GM04503 (cell line): ENCODE measurements at places on chromosomes 6 and 20.
A peak's percentile ranks its signal among the peaks of the same experiment; 100 is the strongest.

DNA sequence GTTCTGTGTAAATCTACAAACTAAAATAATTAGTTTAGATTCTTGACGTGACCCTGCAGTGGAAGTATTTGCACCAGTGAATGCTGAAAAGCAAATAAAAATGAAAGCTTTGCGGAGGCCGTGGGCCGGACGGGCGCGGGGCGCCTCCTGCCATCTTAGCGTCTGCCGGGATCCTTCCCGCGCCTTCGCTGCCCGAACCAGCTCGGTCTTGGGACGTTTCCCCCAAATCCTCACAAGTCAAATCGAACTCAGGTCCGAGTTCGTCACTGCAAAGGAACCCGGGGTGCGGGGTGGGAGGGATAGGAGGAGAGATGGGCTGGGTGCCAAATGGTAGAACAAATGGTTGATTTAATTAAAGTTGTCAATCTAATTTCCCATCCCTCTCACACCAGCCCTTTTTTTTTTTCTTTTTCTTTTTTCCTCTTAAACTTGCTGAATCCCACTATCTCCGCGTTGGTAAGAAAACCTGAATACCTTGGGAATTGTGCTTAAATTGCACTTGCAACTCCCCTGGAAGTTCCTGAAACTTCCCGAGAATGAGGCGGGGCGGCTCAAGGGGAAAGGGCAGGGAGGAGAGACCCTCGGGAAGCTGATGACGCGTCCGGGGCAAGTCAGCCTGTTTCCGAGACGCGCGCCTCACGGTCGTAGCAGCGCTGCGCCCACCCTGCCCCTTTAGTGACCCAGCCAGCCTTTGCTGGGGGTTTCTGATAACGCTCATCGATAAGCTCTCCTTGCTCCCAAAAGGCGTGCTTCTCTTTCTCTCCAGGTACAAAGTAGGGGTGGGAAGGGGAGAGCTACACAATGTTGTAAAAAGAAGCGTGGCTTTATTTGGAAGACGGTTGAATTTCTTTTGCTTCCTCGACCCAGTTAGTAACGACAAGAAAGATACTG, 1.8 kb downstream of the GJA1 start:
- no peak for DNase-seq

DNA sequence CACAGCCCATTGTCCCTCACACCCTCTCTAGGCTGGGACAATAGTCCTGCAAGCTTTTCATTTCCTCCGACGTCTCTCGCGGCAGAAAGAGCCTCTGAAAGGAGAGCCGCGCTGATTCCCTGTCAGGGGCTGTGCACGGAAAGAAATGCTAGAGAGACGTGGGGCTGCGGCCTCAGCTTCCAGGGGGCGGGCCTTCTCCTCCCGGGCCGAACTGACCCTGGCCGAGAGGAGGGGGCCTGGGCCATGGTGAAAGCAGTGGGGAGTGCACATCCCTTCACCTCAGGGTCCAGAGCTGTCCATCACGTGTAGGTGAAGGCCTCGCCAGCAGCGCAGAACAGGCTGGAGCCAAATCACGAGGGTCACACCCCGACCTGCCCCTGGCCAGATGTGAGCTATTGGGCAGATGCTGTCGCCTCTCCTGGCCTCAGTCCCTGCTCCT, 220.4 kb downstream of the TAF4 start:
- no peak for DNase-seq

GRCh38 chr20:6164421-6165341, 41.9 kb upstream of the FERMT1 start:
- DNase-seq = no peak

DNA sequence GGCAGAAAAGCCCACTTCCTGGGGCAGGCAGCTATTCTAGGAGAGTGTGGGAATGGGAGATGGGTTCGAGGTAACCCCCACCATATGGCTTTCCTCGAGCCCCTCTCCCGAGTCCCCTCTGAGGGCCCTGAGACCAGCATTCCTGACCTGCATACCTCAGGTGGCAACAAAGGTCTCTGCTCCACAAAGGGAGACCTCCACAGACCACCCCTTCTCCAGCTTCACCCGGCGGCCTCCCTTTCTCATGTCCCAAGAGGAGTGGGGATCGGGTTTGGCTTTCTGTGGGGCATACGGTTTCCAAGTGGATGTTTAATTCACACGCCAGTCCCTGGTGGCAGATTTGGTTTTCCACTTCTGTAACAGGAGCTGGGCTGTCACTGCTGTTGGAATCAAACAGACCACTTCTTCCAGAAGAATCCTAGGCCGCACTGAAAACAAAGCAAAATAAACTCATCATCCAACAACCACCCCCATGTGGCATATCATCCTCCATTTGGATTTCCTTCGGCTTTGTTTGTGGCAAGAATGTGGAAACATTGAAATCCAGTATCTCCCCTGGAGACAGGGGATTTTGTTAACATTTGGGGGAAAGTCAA, 83.2 kb downstream of the DLL1 start:
- DNase-seq = no peak

DNA sequence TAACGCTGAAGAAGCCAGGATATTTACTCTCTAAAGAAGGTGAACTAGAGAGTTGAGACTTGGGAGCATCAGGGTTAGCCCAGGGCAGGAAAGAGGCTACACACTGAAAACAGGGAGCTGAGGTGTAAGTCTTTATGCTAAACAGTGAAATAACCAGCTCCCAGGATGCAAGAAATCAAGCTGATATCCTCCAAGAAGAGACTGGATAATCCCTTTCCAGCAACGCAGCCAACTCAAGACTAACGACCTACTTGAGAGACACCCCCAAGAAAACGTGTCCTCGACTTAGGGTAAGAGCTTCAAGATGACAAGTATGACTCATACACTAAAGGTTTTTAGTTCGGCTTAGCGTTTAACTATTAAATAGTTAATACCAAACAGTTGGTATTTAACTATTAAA, 202.2 kb downstream of the TASP1 start:
- no peak for DNase-seq

DNA sequence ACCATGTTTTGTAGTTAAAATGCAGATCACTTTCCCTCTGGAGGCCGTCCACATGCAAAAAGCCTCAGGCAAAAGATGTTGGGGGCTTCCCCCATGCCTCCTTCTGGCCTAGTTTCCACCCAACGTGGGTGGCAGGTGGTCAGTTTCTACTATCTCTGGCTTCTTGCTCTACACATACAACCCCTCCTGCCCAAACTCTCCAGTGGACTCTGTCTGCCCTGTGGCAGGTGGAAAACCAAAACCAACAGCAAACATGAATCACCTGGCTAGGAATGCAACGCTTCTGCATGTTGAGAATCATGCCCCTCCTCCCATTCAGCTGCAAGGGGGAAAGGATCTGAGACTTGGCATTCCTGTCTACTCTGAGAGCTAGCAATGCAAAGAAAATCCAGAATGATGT, 94.8 kb downstream of the MBOAT1 start:
- no peak for DNase-seq

- peak; percentile 74 for DNase-seq
Measured at GRCh38 chr20:19964289-19965265, 52.6 kb upstream of the NAA20 start.

DNA sequence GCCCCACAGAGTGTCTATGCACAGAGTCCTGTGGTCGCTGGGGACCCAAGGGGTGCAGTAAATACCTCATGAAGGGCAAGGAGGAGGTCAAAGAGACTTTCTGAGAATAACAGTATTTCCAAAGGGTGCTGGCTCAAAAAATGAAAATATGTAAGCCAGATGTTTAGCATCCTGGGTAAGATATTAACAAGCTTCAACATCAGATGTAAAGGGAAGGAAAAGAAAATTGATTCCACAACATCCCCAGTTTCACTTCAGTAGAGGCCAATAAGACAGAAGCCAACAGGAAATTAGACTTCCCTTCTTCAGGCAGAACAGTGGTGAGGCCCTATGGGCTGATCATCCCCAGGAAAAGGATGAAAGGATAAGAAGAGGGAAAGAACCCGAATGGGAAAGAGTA, 434.7 kb downstream of the PRKN start:
- DNase-seq = no peak

GRCh38 chr6:147438758-147439528, 69.5 kb upstream of the SAMD5 start:
- DNase-seq = no peak

DNA sequence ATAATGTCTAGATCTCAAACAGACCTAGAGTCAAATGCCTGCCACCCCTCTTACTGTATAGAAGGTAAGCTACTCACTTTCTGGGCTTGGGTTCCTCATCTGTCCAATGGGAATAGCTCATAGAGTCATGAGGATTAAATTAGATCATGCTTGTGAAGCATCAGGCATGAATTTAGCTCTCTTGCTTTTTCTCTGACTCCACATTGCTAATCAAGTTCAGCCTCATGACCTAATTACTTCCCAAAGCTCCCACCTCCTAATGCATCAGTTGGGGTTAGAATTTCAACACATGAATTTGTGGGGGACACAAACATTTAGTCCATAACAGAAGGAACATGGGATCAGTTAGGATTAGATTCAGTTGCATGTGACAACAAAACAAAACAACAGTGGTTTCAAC, 4.6 kb upstream of the DDX27 start:
- DNase-seq = no peak

- DNase-seq = no peak
Measured at GRCh38 chr6:17621003-17621402, 20.9 kb downstream of the FAM8A1 start.

GRCh38 chr6:139659711-139660110, 285.3 kb upstream of the CITED2 start:
- no peak for DNase-seq

- DNase-seq = no peak
Measured at GRCh38 chr6:166645896-166646295, 18.8 kb upstream of the RPS6KA2 start.

DNA sequence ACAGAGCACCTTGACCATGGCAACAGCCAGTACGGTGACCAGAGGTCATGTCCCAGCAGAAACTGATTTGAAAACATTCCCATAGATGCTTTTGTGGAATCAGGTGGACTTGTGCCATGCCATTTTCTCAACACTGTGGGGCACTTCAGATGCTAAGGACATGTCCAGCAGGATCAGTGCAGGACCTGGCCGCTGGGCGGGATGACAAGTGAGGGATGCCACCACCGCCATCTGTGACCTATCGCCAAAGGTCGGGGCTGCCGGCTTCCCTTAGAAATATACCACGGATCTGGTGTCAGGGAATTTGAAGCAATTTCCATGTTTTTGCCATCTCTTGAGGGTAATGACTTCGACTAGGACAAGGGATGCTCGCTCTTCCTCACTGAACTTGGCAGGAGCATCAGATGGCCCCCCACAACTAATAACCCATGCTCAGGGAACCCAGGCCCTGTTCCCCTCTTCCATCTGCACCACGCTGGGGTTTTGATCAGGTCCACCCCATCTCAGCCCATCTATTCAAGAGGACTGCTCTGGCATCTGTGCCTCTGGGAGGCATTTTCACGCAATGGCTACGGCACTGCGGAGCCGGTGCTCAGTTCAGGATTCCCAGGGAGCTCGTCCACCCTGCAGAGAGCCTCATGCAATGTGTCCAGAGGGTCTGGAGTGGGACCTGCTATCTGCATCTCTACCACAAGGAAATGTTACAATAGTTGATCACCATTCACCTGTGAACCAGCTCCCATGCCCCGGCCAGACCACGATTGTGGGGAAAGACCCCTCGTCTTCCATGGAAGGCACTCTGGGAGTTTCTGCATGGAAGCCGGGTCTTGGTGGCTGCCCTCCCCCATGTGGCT, 302.6 kb downstream of the TAF4 start:
- no peak for DNase-seq

GRCh38 chr6:1453024-1453423, 63.6 kb downstream of the FOXF2 start:
- DNase-seq = no peak

- DNase-seq = no peak
Measured at GRCh38 chr6:125302840-125303511, 1.2 kb upstream of the HDDC2 start.

- DNase-seq = no peak
Measured at GRCh38 chr6:124482071-124482491, 480.2 kb upstream of the RNF217 start.

GRCh38 chr20:4836935-4837334, 115.2 kb downstream of the PRND start:
- no peak for DNase-seq

DNA sequence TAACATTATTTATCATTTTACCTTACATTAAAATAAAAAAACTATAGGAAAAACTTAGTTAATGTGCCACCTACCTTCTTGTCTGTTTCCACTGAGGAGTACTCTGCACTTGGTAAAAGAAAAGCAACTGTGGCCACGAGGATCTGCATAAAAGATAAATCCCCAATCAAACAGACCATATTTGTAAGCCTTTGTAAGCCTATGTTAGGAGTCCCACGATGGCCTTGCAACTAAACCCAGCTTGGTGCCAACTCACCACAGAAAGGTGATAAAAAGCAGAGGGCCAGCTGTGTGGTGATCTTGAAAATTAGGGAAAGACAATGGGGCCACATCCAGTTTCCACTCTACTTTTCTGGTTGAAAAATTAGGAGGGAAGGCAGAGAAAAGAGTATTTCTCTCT, 156.9 kb downstream of the INSM1 start:
- DNase-seq = no peak

GRCh38 chr6:30019819-30020218, 41.2 kb upstream of the POLR1H start:
- DNase-seq = no peak

GRCh38 chr20:37542281-37542680, 14.6 kb upstream of the BLCAP start:
- no peak for DNase-seq

- DNase-seq = no peak
Measured at GRCh38 chr6:31791324-31792089, 4.0 kb downstream of the VARS1 start.

- peak; percentile 7 for DNase-seq
Measured at GRCh38 chr20:16412906-16413305, 160.3 kb downstream of the KIF16B start.

GRCh38 chr6:127463056-127463455, 3.9 kb upstream of the KIAA0408 start:
- no peak for DNase-seq

DNA sequence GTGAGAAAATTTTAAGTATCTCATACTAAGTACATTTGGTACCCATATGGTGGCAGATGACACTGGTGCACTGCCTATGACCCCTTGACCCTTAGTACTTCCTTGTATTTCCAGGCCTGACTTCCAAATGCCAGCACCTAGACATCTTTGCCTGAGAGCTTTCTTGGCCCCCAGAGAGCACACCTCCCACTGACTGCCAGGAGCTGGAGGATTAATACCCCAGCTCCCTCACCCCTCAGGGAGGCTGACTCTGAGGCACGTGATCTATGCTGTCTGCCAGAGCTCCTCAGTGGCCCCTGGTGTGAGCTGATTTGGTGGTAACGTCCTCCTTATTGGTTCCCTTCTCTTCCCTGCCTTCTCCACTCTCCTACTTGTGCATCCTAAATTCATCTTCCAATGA, 38.0 kb downstream of the BFSP1 start:
- DNase-seq = no peak

DNA sequence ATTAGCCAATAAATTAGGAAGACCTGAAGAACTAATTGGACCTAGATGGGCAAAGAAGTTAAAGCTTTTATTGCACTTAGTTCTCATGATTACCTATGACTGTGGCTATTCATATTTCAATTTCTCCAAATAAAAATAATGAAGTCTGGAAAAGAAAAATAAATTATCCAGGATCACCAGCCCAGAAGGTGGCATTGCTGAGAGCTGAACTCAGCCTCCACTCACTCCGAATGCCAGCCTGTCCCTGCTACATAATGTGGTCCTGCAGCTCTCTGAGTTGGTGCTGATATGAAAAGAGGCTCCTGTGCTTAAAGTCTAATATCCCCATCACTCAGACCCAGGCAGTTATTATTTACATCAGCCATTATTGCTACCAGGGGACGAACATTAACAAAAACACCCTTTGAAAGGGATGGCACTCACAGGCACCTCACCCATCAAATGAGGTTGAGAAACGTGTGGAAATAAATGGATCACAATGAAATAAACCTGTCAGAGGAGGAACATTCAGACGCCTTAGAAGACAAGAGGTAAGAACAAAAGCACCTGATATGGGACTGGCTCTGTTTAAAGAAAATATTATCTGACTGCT, 649.7 kb upstream of the CHD6 start:
- DNase-seq = no peak
